Keratinocyte (primary cell): ENCODE measurements at places on chromosomes 1 and 21. TPM values are rescaled to one million over a fixed set of nuclear protein-coding genes. Genes with fewer than 3 reads are reported as not detected.

The C1orf116 gene
- polyA plus RNA-seq: 38.8 to 69.2 TPM (median 65.3 TPM) in 3 replicates

The CRABP2 gene
- 6.5 to 12.7 TPM (median 8.4 TPM) in 3 replicates for polyA plus RNA-seq

The LCE1E gene
- polyA plus RNA-seq: 0.59 to 1.0 TPM (median 0.86 TPM) in 3 replicates

The TIE1 gene
- polyA plus RNA-seq: 0.03 TPM in 1 of 3 replicates, not detected in the others

DNA sequence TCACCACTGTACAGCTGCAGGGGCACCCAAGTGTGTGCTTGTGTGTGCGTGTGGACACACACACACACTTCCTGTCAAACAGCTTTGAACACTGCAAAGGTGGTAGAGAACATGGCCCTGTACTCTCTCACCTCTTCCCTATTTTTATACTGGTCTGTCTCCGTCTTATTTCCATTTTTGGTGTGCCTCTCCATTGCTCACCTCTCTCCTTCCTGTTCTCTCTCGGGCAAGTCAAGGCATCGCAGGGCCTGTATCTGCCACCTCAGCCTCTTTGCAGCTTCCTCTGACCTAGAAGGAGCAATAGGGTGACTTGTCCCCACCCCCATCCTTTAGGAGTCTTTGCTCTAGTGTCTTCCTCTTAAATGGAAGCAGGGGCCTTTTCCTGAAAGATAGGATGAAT is 2.2 kb downstream of the SMCP start:
- H3K4me3 ChIP-seq: peak overlapping the region; percentile 16
- no peaks in the 10 kb centered on the region for H3K36me3 ChIP-seq
- H3K4me1 ChIP-seq: peaks cover 42% of the 10 kb centered on the region

GRCh38 chr1:7595336-7595735 is 175.8 kb upstream of the VAMP3 start:
- no peaks in the 10 kb centered on the region for H3K4me1 ChIP-seq
- H3K4me3 ChIP-seq: no peak overlapping the region
- H3K36me3 ChIP-seq: no peaks in the 10 kb centered on the region
- H3K27me3 ChIP-seq: peaks cover 4% of the 10 kb centered on the region

DNA sequence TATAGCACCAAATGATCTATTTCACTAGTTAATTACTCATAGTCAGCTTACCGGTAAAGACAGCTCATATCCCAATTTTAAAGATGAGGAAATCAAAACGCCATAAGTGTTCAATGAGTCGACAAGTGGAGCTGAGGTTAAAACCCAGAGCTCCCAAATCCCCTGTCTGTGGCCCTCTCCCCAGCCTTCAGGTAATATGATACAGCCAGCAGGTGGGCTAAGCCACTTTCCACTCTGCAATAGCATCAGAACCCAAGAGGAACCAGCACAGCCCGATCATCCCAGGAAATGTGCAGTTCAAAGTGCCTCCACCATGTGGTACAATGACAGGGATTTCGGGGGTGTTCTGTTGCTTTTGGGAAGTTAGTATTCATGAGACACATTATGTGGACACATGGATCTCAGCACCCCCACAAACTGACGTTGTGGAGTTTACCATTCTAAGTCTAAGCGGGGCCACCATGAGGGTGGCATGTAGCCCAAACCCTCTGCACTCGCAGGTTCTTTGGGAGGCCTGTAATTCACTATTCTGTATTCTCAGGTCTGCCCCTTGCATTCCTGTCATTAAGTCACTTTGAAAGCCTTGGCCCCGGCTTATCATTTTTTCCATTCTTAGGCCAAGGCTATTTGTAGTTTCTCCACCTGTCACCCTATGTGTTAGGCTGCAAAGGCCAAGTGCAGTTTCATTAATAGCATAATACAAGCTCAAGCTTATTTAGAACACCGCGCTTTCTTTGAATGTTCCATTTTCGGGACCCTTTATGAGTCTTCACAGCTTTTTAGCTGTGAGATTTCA is 26.3 kb upstream of the ACTN2 start:
- no peak for DNase-seq
- no peak overlapping the region for H3K4me3 ChIP-seq
- H3K27ac ChIP-seq: no peak overlapping the region
- H3K36me3 ChIP-seq: no peaks in the 10 kb centered on the region
- H3K4me1 ChIP-seq: no peaks in the 10 kb centered on the region

- H3K4me1 ChIP-seq: no peaks in the 10 kb centered on the region
- no peak for DNase-seq
- H3K36me3 ChIP-seq: no peaks in the 10 kb centered on the region
- H3K27ac ChIP-seq: no peak overlapping the region
Measured at GRCh38 chr1:177754603-177755002, 215.3 kb downstream of the SEC16B start.

- H3K4me1 ChIP-seq: no peaks in the 10 kb centered on the region
- H3K36me3 ChIP-seq: no peaks in the 10 kb centered on the region
- no peak overlapping the region for H3K27ac ChIP-seq
- no peak for DNase-seq
- peaks cover 3% of the 10 kb centered on the region for H3K27me3 ChIP-seq
Measured at GRCh38 chr1:181793831-181794230, 267.7 kb downstream of the ZNF648 start.

- no peaks in the 10 kb centered on the region for H3K4me1 ChIP-seq
- H3K4me3 ChIP-seq: no peak overlapping the region
- H3K27ac ChIP-seq: no peak overlapping the region
- H3K36me3 ChIP-seq: no peaks in the 10 kb centered on the region
Measured at GRCh38 chr1:111745675-111746613, 6.7 kb upstream of the INKA2 start.

DNA sequence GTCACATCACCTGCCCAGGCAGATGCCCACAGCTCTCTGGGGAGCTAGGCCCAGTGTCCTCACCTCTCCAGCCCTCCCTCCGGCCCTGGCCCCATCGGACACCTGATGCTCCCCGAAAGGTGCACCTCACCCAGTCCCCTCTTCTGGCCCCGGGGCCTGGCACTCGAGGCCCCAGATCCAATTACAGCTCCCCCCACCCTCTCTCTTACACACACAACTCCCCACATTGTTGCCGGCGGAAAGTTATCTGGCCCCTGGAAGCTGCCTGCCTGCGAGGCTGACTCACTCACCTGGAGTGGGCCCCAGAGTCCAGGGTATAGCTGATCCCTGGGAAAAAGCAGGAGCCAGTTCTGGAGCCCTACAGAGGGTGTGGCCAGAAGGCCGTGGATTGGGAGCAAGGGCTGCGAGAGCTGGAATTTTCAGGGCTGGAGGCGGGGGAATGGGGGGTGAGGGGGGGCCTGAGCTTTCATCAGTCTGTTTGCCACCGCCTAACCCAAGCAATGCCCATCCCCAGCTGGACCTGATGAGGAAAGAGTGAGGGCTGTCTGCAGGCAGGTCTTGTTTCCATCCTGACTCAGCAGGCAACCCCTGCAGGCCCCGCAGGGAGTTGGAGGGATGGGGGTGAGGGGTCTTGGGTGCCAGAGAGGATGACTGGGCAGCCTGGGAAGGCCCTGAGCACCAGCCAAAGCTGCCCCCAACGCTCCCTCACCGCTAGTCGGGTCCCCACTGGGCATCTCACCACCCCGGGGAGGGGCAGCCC is 948 bp downstream of the FBXO2 start:
- H3K4me1 ChIP-seq: peaks cover 26% of the 10 kb centered on the region
- peak overlapping the region; percentile 71 for H3K4me3 ChIP-seq
- no peak overlapping the region for H3K27ac ChIP-seq
- H3K36me3 ChIP-seq: peaks cover 3% of the 10 kb centered on the region
- no peak for DNase-seq

DNA sequence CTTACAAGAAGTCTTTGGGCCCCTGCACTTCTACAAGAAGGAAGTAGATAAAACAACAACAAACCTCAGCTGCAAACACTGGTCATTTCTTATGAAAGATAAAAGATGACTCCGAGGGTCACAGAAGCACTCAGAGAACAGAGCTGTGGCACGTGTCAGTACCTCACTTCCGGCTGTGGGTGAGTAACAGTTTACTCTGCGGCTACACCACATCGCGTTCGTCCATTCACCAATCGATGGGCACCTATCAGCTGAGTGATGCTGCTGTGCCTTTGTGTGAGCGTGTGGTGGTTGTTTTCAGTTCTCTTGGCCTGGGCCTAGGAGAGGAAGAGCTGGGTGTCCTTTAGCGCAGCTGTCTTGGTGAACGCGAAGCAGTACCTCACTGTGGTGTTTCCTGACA is 49.9 kb downstream of the COL6A1 start:
- no peak overlapping the region for H3K27ac ChIP-seq
- H3K4me3 ChIP-seq: no peak overlapping the region
- no peaks in the 10 kb centered on the region for H3K36me3 ChIP-seq
- DNase-seq: no peak
- no peaks in the 10 kb centered on the region for H3K4me1 ChIP-seq
- no peaks in the 10 kb centered on the region for H3K27me3 ChIP-seq

DNA sequence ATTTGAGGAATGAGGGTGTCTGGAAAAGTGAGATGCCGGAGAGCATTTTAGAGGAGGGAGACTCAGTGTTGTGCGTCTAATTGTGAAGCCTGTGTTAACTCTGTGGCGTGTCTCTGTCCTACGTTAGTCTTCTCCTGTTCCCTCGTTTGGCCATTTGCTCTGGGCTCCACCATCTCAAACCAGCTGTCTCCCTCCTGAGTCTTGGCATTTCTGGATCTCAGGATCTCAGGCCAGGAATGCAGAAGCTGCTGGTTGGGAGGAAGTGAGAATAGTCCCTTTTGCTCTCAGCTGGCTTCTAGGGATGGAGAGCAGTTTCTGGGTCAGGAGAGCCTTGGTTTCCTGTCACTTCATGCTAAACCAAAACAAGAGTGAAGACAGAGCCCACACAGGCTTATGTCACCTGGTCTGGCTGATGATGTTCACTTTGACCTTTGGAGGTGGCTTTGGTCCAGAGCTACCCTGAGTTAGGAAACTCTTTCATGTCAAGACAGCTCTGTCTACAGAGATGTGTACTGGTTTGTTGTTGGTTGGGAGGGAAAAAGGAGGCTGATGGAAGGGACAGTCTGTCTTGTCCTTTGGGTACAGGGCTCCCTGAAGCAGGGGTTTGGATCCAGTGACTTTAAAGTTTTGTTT is 859 bp downstream of the NFASC start:
- H3K36me3 ChIP-seq: no peaks in the 10 kb centered on the region
- no peak for DNase-seq
- H3K27ac ChIP-seq: no peak overlapping the region
- no peaks in the 10 kb centered on the region for H3K4me1 ChIP-seq
- H3K27me3 ChIP-seq: peaks cover 10% of the 10 kb centered on the region

DNA sequence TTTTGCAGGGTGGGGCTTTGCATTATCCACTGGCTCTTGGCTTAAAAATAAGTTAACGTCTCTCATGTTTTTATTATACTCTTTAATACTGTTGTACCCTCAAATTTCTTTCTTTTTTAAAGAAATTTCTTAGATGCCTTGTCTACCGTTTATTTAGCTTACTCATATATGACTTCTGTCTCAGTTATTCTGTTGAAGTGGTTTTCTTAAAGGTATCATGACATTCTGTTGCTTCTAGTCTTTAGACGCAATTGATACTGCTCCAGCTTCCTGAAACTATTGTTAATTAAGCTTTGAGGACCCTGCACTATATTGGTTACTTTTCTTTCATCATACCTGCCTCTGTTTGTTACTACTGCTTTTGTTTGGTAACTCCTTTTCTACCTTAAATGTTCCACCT is 11.7 kb downstream of the PKN2 start:
- peaks cover 2% of the 10 kb centered on the region for H3K36me3 ChIP-seq
- no peak for DNase-seq
- H3K27ac ChIP-seq: no peak overlapping the region
- H3K4me3 ChIP-seq: no peak overlapping the region

- H3K4me1 ChIP-seq: peaks cover 48% of the 10 kb centered on the region
- no peak for DNase-seq
- H3K27ac ChIP-seq: peak overlapping the region; percentile 62
- peak overlapping the region; percentile 58 for H3K4me3 ChIP-seq
Measured at GRCh38 chr1:59146651-59147358, 150.1 kb upstream of the FGGY start.

GRCh38 chr21:29166853-29167252 is 36.4 kb downstream of the MAP3K7CL start:
- DNase-seq: no peak
- no peaks in the 10 kb centered on the region for H3K36me3 ChIP-seq
- H3K27ac ChIP-seq: no peak overlapping the region
- no peak overlapping the region for H3K4me3 ChIP-seq
- H3K4me1 ChIP-seq: peaks cover 35% of the 10 kb centered on the region

DNA sequence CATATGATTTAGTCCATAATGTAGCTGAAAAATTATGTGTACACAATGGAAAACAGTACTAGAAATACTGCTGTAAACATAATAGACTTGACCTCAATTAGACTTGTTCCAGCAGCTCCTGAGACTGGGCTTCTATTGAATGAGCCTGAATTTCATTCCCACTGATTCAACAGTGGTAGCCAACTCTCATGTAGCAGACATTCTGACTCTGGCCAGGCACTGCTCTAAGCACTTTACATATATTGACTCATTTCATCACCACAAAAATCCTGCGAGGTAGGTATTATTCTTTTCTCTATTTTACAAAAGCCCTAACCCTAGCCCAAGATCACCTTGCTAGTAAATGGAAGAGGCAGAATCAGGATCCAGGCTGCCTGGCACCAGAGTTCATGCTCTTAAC is 12.8 kb upstream of the CTSS start:
- H3K4me1 ChIP-seq: peaks cover 5% of the 10 kb centered on the region
- no peak for DNase-seq
- H3K4me3 ChIP-seq: no peak overlapping the region
- no peaks in the 10 kb centered on the region for H3K27me3 ChIP-seq
- no peak overlapping the region for H3K27ac ChIP-seq
- no peaks in the 10 kb centered on the region for H3K36me3 ChIP-seq

DNA sequence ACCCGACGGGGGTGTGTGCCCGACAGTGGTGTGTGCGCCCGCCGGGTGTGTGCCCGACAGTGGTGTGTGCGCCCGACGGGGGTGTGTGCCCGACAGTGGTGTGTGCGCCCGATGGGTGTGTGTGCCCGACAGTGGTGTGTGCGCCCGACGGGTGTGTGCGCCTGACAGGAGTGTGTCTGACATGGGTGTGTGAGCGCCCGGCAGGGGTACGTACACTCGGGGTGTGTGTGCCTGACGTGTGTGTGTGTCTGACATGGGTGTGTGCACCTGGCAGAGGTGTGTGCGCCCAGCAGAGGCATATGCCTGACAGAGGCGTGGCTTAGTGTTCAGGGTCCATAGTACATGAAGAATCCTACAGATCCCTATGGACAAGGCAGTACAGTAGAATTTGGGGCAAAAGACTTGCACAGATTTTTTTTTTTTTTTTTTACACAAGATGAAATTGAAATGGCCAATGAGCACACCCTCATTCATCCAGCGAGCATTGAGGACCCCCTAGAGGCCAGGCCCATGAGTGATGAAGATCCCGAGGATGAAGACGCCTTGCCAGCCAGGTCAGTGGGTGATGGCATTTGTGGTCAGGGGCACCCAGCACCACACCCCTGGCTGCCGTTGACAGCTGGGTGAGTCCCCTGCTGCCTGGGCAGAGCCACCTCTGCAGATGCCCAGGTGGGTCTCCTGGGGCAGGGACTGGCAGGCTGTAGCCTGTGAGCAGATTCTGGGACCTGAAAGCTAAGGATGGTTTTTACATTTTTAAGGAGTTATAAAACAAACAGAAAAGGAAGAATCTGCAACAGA is 60.1 kb downstream of the ADARB1 start:
- H3K4me1 ChIP-seq: peaks cover 22% of the 10 kb centered on the region
- DNase-seq: no peak
- no peaks in the 10 kb centered on the region for H3K27me3 ChIP-seq
- H3K27ac ChIP-seq: no peak overlapping the region
- no peak overlapping the region for H3K4me3 ChIP-seq
- H3K36me3 ChIP-seq: peaks cover 16% of the 10 kb centered on the region

GRCh38 chr1:160837558-160838205 is 25.0 kb downstream of the CD244 start:
- no peak for DNase-seq
- H3K4me1 ChIP-seq: no peaks in the 10 kb centered on the region
- no peak overlapping the region for H3K4me3 ChIP-seq
- H3K27me3 ChIP-seq: no peaks in the 10 kb centered on the region
- H3K36me3 ChIP-seq: no peaks in the 10 kb centered on the region

- DNase-seq: no peak
Measured at GRCh38 chr1:203526130-203526529, 32.2 kb downstream of the OPTC start.
